ENCODE measurements at places on chromosomes 2 and 18.

- DNase-seq: no peak
Measured at GRCh38 chr2:16933355-16933754, 267.7 kb upstream of the CYRIA start.

DNA sequence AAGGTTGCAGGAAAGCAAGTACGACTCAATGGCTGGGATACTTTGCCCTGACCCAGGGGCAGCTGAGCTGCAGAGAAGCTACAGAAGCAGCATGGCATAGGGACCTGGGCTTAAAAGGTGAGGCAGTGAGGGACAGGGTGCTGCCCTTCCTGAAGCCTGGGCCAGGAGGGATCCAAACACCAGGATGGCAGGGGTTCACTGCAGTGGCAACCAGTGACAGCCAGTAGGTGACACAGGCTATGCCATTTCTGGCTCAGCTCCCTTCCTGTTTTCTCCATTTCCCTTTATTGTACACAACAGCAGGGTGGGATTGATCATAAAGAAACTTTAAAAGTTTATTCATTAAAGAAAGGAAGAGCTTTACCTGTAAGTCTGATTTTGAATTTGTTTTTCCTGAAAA is 48.8 kb downstream of the CABYR start:
- no peak for DNase-seq

GRCh38 chr2:133937669-133938068 is 316.2 kb upstream of the MGAT5 start:
- DNase-seq: no peak

DNA sequence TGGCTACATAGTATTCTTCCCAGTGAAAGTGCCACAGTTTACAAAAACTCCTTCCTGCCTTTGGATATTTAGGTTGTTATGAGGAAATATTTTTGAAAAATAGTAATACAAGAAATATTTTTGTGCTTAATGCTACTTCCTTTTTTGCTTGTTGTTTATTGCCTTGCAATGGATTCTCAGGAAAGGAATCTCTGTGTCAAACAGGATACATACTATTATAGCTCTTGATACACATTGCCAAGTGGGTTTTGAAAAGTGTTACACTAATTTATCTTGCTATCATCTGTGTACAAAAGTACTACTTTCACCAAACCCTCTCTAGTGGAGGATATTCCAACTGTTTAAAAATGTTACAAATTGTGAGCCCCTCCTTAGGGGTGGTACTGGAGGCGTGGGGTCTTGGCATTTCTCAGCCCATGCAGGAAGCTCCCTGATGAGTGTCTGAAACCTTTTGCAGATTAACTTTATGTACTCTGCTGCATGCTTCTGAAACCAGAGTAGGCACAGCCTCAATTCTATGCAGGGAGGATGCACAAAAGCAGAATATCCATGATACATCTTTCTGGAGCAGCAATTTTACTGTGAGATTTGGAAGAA is 54.5 kb downstream of the EVA1A start:
- no peak for DNase-seq

DNA sequence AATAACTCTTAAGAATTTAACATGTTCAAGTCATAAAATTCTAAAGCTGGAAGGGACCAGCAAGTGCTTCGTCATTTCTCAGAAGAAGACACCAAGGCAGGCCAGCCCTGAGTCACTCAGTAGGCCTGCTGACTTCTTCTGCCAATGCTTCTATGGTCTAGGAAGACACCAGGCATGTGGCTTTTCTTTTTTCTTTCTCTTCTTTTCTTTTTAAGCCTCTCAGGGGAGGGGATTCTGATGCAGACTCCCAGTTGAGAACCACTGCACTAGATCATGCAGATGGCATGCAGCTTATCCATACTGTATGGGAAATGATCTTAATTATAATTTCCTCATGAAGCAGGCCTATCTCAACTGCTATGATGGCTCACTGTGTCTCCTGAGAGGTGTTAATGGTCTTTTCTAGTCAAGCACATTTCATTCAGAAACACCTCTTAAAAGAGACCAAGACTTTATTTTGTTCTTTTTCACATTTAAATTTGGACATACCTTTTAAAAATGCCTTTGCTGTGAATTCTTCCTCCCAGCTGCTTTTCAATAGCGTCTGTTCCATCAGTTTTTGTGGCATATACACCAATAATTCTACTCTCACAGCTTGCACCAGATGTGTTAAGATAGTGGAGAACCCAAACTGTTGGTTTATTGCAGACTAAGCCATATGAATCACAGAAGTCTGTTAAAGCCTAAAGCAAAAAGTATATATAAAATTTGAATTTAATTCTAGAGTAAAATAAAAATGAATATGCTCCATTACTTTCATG is 11.3 kb downstream of the KCTD18 start:
- DNase-seq: no peak

- DNase-seq: no peak
Measured at GRCh38 chr2:15772681-15773080, 167.7 kb upstream of the MYCN start.

GRCh38 chr2:10285556-10286198 is 17.0 kb upstream of the HPCAL1 start:
- DNase-seq: peak; percentile 57

GRCh38 chr2:74001121-74001520 is 16.4 kb downstream of the TET3 start:
- no peak for DNase-seq

DNA sequence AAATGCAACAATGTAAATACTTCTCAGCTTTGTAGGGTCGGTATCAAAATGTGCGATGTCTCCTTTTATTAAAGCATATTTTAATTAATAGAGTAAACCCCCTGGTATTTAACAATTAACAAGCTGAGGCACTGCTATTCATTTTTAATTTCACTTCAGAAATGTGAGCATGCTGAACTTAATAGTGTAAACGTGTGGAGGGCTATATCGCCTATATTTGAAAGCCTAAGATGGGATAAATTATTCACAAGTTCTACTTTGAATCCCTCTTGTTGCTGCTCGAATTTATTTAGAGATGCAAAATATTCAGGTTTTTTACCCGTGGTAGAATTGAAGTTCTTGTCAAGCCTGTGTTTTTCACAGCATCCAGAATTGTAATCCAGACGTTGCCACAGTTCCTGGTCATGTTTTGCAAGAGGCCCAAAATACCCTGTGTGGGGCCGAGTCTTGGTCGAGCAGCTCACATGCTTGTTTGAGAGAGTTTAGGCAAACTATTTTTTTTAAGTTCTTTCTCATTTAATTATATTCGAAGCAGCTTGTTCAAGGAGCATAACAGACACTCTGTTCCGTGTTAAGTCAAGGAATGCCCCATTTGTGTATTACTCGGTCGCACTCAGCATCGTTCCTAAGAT is 2.5 kb downstream of the SALL3 start:
- DNase-seq: no peak

DNA sequence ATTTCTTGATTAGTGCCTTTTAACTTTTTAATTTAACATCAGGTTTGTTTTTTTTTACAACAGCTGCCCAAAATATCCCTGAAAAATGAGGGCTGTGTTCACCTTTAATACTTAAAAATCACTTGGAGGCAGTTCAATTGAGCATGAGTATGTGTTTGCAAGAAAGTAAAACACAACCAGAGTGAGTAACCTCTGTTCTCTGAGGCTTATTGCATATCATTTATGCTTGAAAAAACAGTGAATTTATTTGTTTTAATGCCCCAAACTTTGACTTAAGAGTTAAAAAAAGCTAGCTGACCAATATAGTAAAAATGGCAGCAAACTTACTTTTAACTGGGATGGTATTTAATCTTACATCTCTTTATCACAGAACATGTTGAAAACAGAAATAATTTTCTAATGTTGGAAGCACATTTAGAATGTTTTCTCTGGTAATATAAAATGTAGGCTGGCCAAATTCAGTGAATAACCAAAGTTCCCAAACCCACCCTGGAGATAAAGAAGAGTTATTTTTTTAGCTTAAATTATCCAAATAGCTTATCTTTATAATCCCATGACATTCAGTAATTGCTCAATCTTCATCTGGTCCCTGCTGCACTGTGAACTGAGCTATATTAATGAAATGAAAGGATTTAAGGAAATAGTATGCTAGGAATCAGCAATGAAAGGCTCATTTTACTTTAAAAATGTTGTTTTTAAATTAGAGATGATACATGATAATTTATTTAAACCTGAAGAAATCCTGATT is 24.8 kb upstream of the EFEMP1 start:
- DNase-seq: no peak

GRCh38 chr2:233811087-233811486 is 33.0 kb downstream of the MROH2A start:
- DNase-seq: no peak

GRCh38 chr2:130355172-130355577 is 681 bp upstream of the PTPN18 start:
- no peak for DNase-seq

DNA sequence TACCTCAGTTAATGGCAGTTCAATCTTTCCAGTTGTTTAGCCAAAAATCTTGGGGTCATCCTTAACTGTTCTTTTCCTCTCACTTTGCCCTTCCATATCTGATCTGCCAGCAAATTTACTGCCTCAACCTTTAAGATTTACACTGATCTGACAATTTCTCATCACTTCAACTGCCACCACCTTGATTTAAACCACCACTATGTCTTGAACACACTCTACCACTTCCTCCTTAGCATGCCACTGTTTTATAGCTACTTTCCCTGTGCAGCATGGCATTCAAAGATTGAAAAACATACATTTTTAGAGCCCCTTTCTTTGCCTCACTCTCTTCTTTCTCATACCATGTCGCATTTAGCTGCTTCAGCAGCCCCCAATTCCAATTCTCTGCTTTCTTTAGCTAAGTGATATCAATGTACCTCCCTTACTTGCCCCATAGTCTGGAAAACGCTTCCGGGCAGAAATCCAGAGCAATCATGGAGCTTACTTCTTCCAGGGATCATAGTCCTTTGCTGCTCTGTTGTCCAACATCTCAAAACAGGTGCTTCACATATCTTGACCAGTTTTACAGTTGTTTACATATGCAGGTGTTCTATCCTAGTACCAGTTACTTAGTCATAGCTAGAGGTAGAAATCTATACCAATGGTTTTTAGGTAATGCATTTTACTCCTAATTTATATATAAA is 10.9 kb downstream of the PGAP1 start:
- no peak for DNase-seq

DNA sequence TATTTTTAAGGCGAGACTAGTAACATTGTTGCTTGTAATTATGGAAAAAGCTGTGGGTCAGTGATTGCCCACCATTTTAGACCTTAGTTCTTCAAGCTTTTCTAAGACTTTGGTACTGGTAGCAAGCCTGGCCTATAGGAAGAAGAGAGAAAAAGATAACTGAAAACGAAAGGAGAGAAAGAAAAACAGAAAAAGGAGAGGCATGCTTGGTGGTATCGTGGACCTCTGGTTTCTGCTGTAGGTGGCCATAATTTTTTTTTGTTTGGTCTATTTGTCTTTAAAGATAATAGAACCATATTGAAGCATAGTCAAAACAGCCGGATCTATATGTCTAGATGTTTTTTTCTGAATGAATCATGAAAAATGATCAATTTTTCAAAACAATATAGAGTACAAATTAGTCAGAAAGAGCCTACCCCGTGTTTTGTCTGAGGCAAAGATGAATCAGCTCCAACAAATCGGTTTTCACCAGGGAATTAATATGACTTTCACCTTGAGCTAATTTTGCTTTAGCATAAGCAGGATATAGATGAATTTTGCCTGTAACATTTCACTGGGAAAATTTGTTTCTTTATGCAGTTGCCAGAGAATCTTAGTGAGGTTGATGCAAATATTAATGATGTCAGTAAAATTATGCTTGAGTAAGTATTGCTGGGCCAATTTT is 45.7 kb downstream of the CCDC85A start:
- DNase-seq: no peak

GRCh38 chr18:12766986-12767433 is 64.2 kb downstream of the PSMG2 start:
- DNase-seq: no peak

GRCh38 chr18:69082499-69082898 is 284.6 kb downstream of the CCDC102B start:
- no peak for DNase-seq

DNA sequence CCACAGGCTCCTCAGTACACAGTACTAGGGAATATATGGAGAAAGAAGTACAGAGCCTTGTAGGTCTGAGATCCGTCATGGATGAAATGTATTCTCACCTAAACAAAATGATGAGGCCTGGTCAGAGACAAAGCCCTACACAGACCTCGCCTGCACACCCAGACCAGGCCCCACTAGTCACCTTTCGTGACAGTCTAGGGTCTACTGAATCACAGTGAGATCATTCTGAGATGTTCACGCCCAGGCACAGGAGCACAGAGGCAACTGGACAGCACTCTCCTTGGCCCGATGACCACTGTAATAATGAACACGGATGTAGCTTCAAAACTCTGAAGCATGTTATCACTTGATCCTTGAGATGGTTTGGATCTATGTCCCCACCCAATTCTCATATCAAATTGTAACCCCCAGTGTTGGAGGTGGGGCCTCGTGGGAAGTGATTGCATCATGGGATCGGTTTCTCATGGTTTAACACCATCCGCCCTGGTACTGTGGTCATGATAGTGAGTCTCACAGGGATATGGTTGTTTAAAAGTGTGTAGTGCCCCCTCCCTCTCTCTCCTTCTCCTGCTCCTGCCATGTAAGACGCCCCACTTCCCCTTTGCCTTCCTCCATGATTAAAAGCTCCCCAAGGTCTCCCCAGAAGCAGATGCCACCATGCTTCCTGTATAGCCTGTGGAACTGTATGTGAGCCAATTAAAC is 15.1 kb downstream of the DOCK10 start:
- no peak for DNase-seq

DNA sequence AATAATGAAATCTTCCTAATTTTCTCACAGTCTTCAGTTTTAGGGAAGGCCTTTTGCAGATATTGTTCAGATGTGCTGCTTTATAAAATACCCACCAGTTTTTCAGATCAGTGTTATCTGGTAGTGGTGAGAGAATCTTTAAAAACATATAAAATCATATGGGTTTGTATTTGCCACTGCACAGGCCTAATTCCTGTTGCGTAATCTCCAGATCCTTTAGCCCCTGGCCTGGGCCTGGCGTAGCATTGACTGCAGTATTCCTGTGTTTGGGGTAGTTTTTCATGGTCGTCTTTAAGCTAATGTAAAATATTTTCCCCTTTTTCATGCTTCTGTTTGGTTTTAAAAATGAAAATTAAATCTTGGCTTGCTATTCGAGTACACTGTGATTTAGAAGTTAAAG is 43.2 kb downstream of the TSHZ1 start:
- DNase-seq: no peak

- DNase-seq: no peak
Measured at GRCh38 chr2:217847115-217847514, 155.7 kb downstream of the TNS1 start.

- DNase-seq: no peak
Measured at GRCh38 chr18:37845498-37845897, 279.9 kb upstream of the CELF4 start.

DNA sequence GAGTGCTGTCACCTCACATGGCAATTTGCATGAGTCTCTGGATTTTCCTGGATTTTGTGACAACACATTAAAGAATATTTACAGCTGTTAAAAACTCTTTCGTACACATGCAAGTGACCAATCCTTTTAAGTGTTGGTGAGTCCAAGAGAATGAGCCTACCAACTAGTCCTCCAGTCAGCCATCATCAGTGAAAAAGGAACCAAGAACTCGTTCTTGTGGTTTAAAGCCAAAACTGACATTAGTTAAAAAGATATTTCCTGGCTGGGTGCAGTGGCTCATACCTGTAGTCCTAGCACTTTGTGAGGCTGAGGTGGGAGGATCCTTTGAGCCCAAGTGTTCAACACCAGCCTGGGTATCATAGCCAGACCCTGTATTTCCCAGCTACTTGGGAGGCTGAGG is 215.4 kb upstream of the ITGA4 start:
- no peak for DNase-seq

- DNase-seq: peak; percentile 13
Measured at GRCh38 chr2:158391876-158392275, 64.7 kb downstream of the CCDC148 start.

- peak; percentile 84 for DNase-seq
Measured at GRCh38 chr2:149033716-149034115, 4.8 kb upstream of the LYPD6B start.

Measured in NCI-H2029 (cell line).